Type B pancreatic cell (in vitro differentiated cells): ENCODE measurements at places on chromosomes 1 and 21. TPM values are rescaled to one million over a fixed set of nuclear protein-coding genes. Genes with fewer than 3 reads are reported as not detected.

The XKR8 gene
- total RNA-seq: 8.0 and 12.6 TPM in 2 replicates

DNA sequence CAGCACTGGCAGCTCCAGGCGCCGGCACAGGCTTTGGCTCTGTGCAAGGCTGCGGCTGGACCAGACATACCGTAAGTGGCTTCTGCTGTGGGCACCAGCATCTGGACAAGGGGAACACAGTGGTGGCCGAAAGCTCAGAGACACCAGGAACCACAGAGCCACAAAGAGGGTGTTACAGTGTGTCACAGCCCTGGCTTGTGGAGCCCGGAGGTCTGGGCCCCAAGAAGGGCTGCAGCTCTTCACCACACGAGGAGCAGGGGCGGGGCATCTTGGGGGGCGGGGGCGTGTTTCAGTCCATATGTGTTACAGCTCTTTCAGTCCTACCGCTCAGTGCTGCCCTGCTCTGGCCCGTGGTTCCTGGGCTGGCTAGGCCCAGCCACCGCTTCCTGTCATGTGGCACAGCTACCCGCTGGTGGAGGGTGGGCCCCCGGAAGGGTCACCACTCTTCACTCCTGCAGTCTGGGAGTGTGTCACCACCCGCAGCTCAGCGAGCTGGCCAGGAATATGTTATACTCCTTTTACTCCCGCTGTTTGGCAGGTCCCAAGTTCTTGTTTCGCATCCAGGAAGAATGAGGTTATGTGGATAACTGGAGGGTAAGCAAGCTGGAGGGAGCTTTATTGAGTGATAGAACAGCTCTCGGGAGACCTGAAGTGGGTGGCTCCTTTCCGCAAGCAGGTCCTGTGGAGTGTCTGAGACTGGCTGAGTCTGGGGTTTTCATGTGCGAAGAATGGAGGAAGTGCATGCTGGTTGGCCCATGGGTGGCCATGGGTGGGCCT, 3.3 kb upstream of the LSM10 start:
- peak overlapping the region; percentile 87 for H3K4me3 ChIP-seq
- H3K27ac ChIP-seq: peak overlapping the region; percentile 91
- no peaks in the 10 kb centered on the region for H3K27me3 ChIP-seq

GRCh38 chr1:241336335-241336734, 20.7 kb downstream of the RGS7 start:
- H3K27ac ChIP-seq: no peak overlapping the region
- no peaks in the 10 kb centered on the region for H3K36me3 ChIP-seq
- no peak overlapping the region for H3K4me3 ChIP-seq
- no peaks in the 10 kb centered on the region for H3K4me1 ChIP-seq
- no peak for DNase-seq
- no peaks in the 10 kb centered on the region for H3K27me3 ChIP-seq

GRCh38 chr1:51600965-51601364, 15.9 kb upstream of the OSBPL9 start:
- no peak overlapping the region for H3K4me3 ChIP-seq
- H3K36me3 ChIP-seq: no peaks in the 10 kb centered on the region
- no peak for DNase-seq
- H3K27ac ChIP-seq: no peak overlapping the region
